ENCODE measurements at places on chromosomes 5 and 9.

- peak; percentile 11 for DNase-seq
Measured at GRCh38 chr9:7130266-7130820, 372.6 kb downstream of the KDM4C start.

DNA sequence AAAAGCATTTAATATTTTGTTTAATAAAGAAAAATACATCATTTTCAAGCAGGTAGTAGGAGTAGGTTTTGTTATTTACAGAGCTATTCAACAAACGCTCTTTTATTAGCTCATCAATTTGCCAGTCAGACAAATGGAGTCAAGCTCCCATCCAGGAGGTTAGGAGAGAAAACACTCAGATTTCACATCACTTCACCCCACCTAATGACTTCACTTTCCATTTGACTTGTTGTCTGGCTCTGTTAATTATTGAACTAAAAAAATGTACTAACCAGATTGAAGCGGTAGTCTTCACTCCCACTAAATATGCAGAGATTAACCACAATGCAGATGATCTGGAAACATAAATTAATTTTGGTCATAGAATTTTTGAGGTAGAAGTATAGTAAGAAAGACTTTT is 193.6 kb upstream of the VCAN start:
- DNase-seq, result no peak

GRCh38 chr9:77449240-77450084 is 198.7 kb downstream of the GNA14 start:
- no peak for DNase-seq

DNA sequence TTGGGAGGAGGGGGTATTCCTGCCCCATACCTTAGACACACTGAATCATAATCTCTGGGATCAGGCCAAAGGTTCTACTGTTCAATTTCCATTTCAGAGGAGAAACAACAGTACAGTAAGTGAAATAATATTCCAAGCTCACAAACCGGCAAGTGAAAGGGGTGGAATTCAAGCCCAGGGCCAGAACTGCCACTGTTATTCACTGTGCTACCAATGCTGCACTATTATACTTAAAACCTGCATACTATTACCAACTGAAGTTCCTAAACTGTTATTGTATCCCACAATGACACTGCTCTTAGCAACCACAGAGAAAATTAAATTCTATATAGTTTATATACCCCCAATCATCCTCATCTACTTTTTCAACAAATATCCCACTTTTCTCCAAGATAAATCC is 24.6 kb downstream of the SSBP2 start:
- DNase-seq, result no peak

- DNase-seq, result no peak
Measured at GRCh38 chr9:69555802-69556201, 116.4 kb downstream of the APBA1 start.

DNA sequence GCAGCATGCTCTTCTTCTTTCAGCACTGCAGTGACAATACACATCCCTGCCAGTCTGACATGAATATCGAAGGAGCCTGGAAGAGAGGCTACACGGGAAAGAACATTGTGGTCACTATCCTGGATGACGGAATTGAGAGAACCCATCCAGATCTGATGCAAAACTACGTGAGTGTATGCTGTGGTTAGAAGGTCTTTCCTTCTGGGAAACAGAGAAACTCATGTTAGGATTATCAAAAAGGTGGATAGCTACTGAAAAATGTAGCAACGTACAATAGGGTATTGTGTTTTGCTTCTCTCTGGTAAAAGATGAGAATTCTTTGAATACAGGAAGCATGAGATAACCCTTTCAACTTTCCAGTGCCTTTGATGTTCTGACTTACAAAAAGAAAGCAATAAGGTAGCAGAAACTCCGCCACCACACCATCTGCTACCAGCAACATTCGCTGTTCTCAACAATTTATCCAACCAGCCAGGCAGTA is 133.3 kb downstream of the PCSK5 start:
- no peak for DNase-seq

GRCh38 chr5:72036951-72037350 is 70.3 kb upstream of the MAP1B start:
- DNase-seq, result no peak

DNA sequence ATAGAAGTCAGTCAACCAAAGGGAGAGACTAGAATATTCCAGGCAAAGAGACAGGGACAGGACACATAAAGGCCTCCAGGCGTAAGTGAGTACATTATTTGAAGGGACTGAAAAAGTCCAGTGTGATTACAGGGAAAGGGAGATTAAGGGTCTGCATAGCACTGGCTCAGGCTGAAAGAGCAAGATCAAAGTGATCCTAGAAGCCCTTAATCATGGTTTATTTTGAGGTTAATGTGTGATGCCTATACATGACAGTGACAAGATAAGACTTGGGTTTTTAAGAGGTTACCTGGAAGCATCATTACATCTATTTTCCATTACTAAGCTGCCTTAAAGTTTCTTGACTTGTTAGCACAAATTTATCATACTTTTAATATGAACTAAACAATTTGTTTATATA is 25.8 kb downstream of the LMBRD2 start:
- DNase-seq, result peak; percentile 27

DNA sequence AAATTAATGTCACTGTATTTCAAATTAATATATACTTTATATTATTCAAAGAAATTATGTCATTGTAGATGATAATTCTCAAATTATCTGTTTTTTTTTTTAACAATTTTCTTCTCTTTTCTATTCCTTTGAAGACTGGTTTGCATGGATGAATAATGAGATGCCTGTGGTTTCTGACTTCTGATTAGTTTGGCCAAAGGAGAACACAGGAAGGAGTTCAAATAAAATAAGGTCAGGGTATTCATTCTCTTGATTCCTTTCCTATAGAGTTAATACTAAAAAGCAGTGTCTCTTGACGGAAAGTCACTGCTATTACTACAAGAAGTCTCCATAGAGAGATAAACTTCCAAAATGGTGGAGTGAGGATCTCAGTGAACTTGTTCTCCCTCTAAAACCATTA is 279.6 kb upstream of the FTMT start:
- DNase-seq, result no peak
